ENCODE measurements at places on chromosomes 7 and 10. TPM values are rescaled to one million over a fixed set of nuclear protein-coding genes. Genes with fewer than 3 reads are reported as not detected.

DNA sequence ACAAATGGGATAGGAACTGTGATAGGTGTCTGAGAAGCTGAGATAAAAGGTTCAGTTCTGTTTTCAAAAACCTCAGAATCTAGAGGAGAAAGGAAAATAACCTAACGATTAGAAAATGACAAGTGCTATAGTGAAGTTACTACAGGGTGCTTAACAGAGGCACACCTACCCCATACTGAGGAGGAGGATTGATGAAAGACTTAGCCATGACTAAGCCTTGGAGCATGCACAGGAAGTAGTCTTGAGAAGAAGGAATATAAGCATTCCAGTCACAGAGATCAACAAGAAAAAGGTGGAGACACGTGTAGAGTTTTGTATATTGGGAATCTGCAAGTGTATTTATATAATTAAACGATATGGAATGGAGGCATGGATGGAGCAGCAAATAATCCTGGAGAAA is 1225.5 kb upstream of the CELF2 start:
- no peak for DNase-seq

DNA sequence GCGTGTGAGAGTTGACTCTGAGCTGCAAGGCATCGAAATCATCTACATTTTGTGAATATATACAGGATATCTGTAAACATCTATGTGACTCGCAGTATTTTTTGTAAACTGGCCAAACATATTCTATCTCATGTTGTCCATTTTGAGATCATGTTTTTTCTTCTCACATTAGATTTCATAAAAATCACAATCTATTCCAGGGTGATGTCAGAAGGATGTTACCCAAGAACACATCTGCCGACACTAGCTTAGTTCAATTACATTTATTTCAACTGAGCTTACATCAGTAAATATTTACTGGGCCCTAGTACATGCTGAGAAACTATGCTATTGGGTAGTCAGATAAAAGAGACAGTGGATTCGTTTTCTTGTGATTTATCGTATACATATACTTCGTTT is 2.5 kb upstream of the BUB3 start:
- no peak for DNase-seq

- DNase-seq = no peak
Observed at GRCh38 chr7:24715171-24715570, 42.1 kb downstream of the GSDME start.

The ODAD2 gene
- 0.42 TPM for total RNA-seq

- DNase-seq = no peak
Observed at GRCh38 chr10:124745673-124746072, 1.5 kb upstream of the FAM53B start.

The AKR1C8 gene
- total RNA-seq = 0.25 TPM
